ENCODE measurements at places on chromosomes 3 and 15.

DNA sequence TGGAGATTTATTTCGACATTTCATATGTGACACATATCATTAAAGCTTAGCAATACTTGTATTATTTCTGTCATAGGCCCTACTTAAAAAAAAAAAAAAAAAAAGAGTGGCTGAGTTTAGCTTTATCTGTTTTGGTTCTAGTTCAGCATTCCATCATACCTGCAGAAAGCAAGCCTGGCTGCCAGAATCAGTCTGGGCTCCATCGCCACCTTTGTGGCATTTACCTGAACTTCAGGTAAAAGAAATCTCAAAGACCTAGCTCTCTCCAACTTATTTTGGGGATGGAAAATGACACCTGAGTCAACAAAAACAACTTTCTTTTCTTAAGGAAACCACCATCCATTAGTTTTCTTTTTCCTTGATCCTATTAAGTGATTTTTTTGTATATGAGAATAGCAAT is 82.1 kb downstream of the NEK10 start:
- DNase-seq, result no peak

GRCh38 chr15:27973886-27974285 is 125.2 kb downstream of the OCA2 start:
- DNase-seq, result no peak

DNA sequence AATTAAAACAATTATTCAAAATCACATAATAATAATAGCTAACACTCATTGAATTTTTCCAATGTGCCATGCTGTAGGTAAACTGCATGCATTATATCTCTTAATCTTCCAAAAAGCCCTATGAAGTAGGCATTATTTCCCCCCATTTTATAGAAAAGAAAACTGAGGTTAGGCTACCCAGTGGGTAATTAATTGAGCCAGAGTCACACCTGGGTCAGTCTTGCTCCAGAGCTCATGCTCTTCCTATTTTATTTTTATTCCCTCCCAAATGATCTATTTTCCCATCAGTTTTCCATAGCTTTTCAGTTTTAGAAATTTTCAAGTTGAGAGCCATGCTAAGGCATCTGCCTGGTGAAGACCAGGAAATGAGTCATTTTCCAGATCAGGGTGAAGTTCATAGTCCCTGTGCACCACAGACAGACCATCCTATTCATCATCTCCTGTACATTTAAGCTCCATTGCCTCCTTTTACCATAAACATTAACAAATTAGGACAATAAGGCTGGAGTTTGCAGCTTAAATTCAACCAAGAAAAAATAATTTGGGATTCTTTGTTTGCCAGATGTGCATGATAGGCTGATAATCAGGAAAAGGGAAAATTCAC is 417.3 kb downstream of the OTOL1 start:
- no peak for DNase-seq

DNA sequence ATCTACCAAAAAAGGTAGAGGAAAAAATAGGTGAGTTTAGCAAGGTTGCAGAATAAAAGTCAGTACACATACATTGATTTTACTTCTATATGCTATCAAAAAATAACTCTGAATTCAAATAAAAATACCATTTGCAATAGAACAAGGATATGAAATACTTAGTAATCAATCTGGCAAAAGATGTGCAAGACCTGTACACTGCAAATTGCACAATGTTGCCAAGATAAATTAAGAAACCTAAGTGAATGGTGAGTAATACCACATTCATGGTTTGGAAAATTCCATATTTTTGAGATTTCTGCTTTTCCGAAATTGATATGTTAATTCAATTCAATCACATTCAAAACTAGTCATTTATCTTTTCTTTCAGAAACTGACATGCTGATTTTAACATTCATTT is 464.8 kb downstream of the EPHA3 start:
- DNase-seq, result no peak

- DNase-seq, result no peak
Measured at GRCh38 chr3:153624310-153625030, 462.4 kb downstream of the RAP2B start.

GRCh38 chr3:56747150-56747549 is 54.6 kb downstream of the ARHGEF3 start:
- no peak for DNase-seq

- DNase-seq, result no peak
Measured at GRCh38 chr3:38507120-38507519, 11.0 kb downstream of the EXOG start.

GRCh38 chr3:87674397-87675161 is 384.2 kb downstream of the CGGBP1 start:
- DNase-seq, result no peak

GRCh38 chr3:134640872-134641470 is 9.9 kb downstream of the KY start:
- DNase-seq, result no peak

GRCh38 chr3:87260270-87260669 is 16.1 kb downstream of the POU1F1 start:
- no peak for DNase-seq

- no peak for DNase-seq
Measured at GRCh38 chr15:85149465-85150129, 167.9 kb downstream of the PDE8A start.

- no peak for DNase-seq
Measured at GRCh38 chr15:63915873-63916771, 82.4 kb upstream of the HERC1 start.

GRCh38 chr15:78682693-78683410 is 41.8 kb upstream of the CHRNB4 start:
- no peak for DNase-seq
